SHP77 treated with DMSO at 0.1 percent for 48 hours (cell line): ENCODE measurements at places on chromosomes 3 and 15.

DNA sequence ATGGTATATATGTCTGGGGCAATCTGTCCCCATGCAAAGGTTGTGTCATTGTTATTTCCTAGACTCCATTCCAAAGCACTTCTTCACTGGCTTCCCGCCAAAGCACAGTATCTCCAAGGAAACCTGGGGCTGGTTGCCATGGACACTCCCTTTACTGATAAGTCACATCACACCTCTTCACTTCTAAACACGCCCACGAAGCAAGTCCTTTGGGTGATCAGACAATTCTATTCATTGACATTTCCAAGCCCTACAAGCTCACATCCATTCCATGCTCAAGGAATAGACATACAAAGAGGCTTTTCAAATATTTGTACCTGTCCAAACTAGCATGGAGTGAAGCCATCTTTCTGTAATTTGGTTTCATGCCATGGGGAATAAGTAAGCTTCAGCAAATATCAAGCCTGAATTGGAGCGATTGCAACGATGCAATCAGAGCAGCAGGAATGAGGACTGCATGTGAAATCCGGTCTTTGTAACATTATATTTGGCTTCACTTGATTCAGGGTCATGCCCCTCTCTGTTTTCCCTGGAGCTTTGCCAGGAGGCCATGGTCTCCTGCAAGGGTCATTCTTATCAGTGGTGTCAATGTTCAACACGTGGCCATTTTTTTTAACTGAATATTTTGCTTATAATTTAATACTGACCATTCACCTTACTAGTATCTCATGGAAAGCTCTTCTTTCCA, 201.6 kb upstream of the TMC3 start:
- no peak for DNase-seq

DNA sequence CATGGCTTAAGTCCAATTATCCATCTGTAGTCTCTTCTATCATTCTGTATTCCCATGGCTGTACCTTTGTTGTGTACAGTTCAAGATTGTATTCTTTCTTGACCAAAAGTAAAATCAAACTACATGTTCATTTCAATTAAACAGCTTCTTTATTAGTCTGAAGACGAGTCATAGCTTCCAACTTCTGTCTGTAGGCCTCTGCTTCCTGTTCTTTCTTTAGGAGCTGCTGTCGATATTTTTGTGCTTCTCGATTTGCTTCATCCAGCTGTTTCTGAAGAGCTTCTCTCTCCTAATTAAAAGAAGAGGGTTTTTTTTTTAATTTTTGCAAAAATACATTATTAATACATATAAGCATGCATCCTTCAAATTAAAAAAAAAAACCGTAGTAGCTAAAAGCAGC, 13.0 kb upstream of the HDC start:
- DNase-seq, result no peak

DNA sequence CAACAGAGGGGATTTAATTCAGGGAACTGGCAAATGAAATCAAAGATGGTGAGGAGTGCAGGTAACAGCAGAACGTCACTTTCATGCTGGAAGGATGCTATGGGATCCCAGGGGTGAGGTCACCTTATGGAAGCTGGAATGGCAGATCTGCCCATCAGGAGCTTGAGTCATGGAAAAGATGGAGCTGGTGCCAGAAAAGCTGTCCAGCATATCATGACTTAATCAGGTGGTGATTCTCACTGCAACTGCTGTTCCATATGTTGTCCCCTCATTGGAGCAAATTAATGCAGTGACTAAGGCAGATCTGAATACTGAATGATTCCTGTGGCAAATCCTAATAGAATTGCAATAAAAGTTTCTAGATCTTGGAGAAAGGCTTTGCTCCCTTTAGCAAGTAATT, 38.4 kb downstream of the HHLA2 start:
- no peak for DNase-seq

GRCh38 chr3:164608554-164609276, 469.6 kb downstream of the SI start:
- DNase-seq, result no peak

DNA sequence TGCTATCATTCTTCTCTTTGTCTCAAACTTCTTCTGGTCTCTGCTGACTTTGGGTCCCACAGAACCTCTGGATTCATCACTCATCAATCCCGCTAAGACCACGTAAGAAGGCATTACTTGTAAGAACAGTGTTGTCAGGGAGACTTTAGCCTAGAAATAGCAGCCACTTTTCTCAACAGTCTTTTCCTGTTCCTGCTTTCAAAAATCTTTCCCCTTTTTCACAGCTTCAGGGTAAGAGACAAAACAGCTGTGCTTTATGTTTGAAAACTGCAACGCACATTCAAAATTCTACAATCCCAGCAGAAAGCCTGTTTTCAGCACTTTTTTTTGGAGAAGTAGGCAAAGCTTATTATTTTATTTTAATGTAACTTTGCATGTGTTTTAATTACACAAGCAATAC, 42.0 kb upstream of the FAM98B start:
- DNase-seq, result no peak

DNA sequence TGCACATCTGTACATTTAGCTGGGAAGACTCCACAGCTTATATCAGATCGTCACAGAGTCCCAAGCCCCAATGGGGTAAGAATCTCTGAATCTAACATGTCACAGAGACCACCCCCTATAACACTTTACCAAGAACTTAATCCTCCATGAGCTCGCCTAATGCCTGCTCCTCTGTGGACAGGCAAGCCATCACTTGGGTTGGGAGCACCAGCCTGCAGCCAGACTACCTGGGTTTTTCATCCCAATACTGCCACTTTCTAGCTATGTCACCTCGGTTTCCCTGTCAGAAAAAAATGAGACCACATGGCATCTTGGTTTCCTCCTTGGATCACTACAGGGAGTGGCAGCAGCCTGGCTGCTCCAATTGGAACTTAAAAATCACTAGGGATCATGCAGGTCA, 277.9 kb upstream of the TLE3 start:
- no peak for DNase-seq

DNA sequence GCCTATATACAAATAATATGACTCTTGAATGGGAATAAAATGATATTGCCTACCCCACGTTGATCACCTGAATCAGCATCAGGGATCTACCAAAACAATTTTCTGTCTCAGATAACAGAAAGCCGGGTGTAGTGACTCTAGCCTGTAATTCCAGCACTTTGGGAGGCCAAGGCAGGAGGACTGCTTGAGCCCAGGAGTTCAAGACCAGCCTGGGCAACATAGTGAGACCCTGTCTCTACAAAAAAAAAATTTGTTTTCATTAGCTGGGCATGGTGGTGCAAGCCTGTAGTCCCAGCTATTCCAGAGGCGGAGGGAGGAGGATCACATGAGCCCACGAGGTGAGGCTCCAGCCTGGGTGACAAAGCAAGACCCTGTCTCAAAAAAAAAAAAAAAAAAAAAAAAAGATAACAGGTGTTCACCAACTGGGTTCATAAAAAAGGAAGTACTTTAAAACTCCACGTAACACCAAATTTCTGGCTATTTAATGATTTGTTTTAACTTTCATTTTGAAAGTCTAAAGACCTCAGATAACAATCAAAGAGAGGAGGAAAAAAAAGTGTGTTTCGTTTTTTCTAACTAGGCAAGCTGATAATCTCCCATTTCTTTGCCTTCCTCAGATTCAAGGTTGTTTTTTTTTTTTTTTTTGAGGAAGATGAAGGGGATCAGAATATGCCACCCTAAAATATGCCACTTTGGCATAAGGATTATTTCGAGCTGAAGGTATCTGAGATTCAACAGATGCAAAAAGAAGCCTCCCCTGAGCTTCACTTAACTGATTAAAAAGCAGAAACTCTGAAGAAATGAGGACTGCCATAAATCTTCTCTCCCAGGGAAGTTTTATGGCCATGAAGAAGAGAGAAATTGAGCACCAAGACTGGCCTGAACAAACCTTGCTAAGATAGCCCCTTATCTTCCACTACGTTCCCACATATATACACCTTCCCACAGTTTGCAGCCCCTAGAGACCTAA, 44.1 kb downstream of the TRANK1 start:
- no peak for DNase-seq

DNA sequence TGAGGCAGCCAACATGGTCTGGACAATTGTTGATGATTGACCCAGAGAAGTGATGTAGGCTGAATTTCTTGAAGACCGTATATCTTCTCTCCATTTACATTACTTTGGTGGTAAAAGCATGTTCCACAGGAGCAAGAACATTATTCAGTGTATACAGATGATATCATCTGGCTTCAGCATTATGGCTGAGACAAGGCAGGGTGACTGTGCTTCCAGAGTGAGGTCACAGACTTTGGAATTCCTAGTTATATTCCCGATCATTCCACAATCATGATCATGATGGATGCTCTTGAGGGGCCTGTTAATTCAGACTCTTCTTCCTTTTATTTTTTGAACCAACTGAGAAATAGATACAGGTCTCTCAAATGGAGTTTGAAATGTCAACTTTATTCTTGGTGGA, 19.0 kb downstream of the PLS1 start:
- no peak for DNase-seq

GRCh38 chr3:89851974-89852621, 744.7 kb downstream of the EPHA3 start:
- DNase-seq, result peak; percentile 50

GRCh38 chr3:180058238-180058637, 21.5 kb upstream of the PEX5L start:
- DNase-seq, result no peak

DNA sequence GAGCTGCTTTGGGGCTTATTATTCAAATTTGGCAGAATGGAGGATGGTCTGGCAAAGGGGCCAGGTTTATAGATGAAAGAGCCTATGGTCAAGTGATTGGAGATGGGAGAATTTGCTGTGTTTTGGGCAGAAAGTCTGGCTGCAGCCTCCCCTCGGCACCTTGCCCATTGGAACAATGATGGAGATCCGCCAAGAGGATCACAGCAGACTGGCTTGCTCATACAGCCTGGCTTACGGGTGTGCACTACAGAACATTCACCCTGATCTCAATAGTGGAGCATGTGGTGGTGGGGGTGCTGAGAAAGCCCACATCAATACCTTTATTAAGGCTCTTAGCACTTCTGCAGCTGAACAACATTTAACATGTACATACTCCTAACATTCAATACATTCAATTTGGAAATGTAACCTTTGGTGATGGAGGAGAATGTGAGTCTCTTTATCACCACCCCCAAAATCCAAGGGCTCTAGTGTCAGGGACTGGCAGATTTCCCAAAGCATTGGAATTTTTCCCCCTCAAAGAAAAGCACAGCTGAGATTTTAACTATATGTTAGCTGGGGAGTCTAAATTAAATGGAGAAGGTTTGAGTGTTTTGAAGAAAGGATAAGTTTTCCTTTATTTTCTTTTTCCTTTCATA, 118.4 kb upstream of the TMC3 start:
- no peak for DNase-seq

GRCh38 chr15:68114356-68114755, 60.2 kb downstream of the PIAS1 start:
- no peak for DNase-seq

GRCh38 chr3:140655678-140656077, 22.2 kb upstream of the TRIM42 start:
- no peak for DNase-seq

- DNase-seq, result no peak
Measured at GRCh38 chr3:189839576-189839975, 208.4 kb downstream of the TP63 start.

GRCh38 chr3:113265231-113265630, 53.9 kb downstream of the BOC start:
- DNase-seq, result no peak

DNA sequence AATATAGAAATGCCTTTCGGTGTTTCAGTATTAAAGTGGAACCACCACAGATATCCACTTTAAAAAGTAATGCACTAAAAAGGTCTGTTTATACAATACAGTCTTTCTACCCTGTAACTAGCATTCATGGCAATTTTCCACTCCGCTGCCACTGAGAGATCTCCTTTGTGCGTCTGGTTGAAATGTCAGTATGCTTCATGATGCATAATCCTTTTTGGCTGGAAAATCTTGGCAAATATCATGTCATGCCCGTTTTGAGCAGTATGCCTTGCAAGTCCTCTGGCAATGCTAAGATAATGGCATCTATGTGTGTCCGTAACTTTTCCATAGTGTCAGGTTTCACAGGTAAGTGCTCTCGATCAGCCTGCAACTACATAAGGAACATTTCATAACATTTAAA, 30.8 kb upstream of the ARF4 start:
- no peak for DNase-seq

DNA sequence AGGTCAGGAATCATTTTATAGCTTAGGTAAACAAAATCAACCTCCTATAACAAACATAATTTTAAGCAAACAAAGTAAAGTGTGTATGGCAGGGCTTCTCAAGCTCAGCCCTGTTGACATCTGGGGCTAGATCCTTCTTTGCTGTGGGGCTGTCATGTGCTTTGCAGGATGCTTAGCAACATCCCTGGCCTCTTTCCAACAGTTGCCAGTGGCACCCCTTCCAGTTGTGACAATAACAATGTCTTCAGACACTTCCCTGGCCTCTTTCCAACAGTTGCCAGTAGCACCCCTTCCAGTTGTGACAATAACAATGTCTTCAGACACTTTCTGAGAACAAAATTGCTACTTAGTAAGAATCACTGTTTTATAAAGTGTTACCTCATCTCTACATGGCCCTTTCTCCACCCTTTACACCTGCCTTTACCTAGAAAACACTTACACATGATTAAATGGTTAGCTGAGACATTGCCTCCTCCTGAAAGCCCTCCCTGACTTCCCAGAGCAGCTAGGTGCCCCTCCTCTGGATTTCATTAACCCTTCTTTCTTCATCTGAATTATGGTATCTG, 194.0 kb upstream of the LMCD1 start:
- DNase-seq, result no peak

DNA sequence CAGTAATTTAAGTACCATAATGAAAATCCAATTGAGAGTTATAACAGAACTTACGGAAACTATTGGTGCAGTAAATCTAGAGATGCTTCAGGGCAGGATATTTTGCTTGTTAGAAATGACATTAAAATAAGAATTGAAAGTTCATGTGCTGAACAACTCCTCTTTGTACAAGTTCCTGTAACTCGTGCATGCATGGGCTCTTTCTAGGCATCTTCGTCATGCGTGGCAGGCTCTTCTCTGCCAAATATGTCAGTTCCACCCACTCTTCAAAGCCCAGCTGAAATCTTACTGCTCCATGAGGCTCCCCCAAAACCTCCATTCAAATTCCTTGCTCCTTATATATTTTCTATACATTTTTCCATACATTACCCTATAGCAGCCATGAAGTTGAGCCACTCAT, 48.7 kb downstream of the FBN1 start:
- no peak for DNase-seq

- DNase-seq, result no peak
Measured at GRCh38 chr15:48954538-48954937, 9.2 kb downstream of the SHC4 start.

DNA sequence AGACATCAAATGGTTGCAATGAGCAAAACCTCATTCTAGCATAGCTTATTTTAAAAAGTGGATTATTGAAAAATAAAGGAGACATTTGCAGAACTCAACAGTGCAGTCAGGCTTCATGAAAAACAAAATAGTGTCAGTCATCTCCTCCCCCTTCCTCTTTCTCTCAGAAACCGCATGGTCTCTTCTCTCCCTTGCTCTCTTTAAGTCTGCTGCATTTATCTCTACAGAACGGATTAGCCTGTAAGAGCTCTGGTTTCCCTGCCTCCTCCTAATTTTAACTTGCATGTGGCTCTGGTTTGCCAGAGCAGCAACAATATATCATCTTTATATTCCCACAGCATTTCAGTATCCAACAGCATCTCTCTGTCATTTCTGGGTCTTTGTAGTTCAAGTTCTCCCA, 609.0 kb downstream of the MECOM start:
- no peak for DNase-seq
